ENCODE measurements at places on chromosomes 4 and X. TPM values are rescaled to one million over a fixed set of nuclear protein-coding genes. Genes with fewer than 3 reads are reported as not detected.

- H3K27me3 ChIP-seq: no peaks in the 10 kb centered on the region
- H3K36me3 ChIP-seq: no peaks in the 10 kb centered on the region
- no peak overlapping the region for H3K27ac ChIP-seq
- peaks cover 15% of the 10 kb centered on the region for H3K4me1 ChIP-seq
These were observed 36.6 kb upstream of the GPR78 start for GRCh38 chr4:8543623-8544022.

- H3K36me3 ChIP-seq: no peaks in the 10 kb centered on the region
- no peaks in the 10 kb centered on the region for H3K4me1 ChIP-seq
- H3K27me3 ChIP-seq: no peaks in the 10 kb centered on the region
- H3K4me3 ChIP-seq: no peak overlapping the region
These were observed 53.9 kb upstream of the ZNF157 start for GRCh38 chrX:47316276-47317025.

DNA sequence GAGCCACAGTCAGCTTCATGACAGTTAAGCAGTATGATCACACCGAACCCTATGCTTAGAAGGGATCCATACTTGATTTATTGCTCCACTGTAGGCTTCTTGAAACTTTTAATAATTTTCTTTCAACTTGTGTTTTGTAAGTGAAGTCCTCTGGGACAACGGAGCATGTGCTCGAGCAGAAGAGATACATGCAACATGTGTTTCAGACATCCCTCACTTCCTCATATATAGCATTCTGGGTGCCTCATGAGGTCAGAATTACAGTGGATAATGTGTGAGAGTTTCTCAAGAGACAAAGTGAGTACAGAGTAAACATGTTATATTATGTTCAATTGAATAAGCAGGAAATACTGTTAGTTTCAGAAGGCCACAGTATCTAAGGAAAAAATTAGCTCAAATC is 893.2 kb downstream of the FAT4 start:
- H3K4me3 ChIP-seq: no peak overlapping the region
- no peaks in the 10 kb centered on the region for H3K36me3 ChIP-seq
- no peak for DNase-seq
- H3K27me3 ChIP-seq: no peaks in the 10 kb centered on the region
- no peak overlapping the region for H3K27ac ChIP-seq

DNA sequence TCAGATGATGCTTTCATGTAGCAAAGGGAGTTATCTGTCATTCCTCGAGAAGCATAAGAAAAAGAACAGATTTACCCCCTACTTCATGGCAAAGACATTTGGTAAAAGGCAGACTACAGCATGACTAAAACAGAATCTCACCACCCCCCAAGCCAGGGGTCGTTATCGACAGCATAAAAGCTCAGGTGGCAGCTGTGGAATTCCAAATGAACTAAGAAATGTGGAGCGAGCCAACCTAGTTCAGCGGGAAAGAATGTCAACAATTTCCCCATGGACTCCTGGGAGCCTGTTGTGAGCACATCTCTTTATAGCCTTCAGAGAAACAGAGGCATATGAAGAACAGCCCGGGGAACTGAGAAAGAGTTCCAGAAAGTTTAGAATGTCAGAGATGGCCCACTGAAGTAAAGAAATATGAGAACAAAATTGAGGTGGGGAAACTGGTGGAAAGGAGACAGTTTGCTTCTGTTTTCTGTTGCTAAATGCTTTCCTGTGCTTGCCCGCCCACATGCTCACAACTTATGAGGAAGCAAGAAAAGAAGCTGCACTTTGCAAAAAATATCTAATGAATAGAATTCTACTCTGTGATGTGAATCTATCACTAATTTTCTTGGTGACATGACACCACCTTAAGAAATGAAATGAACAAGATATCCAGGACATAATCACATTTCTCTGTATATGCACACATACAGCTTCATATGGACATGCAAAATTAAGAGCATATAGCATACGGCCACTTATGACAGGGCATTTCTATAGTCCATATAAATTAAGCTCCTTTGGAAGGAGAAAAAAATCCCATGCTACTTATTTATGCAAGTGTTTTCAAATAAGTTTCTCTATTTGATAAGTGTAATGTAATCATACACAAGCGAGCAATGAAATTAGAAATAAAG is 135.3 kb upstream of the MID1 start:
- H3K4me3 ChIP-seq: no peak overlapping the region
- H3K4me1 ChIP-seq: no peaks in the 10 kb centered on the region
- no peak for DNase-seq
- no peak overlapping the region for H3K27ac ChIP-seq
- H3K36me3 ChIP-seq: no peaks in the 10 kb centered on the region
- no peaks in the 10 kb centered on the region for H3K27me3 ChIP-seq

DNA sequence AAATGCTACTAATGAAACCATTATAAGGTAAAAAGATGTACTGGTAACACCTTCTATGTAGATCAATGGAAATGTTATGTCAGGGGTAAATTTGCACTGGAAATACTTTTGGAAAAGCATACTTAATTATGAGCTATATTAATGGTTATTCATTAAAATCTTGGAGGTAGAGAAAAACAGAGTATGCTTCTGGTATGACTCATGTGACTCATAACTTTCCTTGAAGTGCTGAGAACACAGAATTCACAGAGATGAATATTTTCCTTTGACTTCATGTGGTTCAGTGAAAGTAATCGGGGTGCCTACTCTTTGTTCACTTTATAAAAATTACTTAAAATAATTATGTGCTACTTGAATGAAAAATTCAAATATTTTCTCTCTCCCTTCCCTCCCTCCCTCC is 254.2 kb downstream of the KCTD8 start:
- H3K4me1 ChIP-seq: no peaks in the 10 kb centered on the region
- H3K27me3 ChIP-seq: no peaks in the 10 kb centered on the region

DNA sequence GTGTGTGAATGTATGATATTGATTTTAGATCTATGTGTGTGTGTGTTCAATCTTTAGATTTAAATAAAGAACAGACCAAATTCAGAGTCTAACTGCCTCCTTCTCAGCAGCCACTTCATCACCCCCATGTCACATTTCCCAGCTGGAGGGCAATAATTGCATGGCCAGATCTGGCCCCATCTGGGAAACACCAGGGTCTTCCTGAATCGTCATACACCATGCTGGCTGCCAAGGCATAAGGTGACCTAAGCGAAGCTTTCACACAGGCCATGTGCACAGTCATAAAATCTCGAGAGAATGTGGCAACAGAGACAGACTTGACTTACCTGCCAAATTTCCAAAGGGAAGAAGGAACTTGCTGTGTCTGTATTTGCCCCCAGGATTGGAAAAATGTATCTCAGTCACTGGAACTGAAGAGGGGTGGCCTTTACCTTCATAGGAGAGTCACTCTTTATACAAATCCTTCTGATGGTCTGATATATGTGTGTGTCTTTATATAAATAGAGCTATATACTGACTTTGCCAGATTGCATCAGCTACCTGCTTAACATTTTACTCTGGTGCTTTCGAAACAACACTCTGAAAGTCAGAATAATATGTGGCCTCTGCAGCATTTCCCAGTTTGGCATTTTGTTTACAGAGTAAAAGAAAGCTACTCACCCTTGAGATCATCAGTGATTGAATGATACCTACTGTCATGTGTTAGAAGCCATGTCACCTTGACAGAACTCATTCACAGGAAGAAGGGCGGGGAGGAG is at the start of gene PLAC1:
Gene PLAC1 (minus strand): TSS at position 470 of the 758 bp plus-strand sequence. CDS start 91,789 bp downstream, outside the sequence.
- no peaks in the 10 kb centered on the region for H3K27me3 ChIP-seq
- H3K4me3 ChIP-seq: no peak within 1 kb of the TSS
- no peaks in the 10 kb centered on the region for H3K4me1 ChIP-seq
- DNase-seq: no peak

DNA sequence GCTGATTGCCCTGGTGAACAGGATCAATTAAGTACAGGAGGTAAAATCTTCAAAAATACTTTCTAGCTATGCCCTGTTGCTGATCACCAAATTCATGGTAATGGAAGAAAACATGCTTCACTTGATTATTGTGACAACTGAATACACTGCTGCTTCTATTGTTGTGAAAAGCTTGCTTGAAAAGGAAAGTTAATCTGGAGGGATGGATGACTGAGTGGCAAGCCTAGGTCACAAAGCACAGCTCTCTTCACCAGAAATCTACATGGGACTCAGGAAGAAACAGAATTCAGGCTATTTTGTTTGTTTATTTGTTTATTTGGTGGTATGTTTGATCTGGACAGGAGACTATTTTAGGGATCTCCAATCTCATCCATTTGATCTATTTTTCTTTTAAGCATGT is 182.0 kb downstream of the MGST2 start:
- no peaks in the 10 kb centered on the region for H3K27me3 ChIP-seq
- no peaks in the 10 kb centered on the region for H3K4me1 ChIP-seq
- H3K4me3 ChIP-seq: no peak overlapping the region
- no peak for DNase-seq
- H3K36me3 ChIP-seq: no peaks in the 10 kb centered on the region
- H3K27ac ChIP-seq: no peak overlapping the region

- H3K36me3 ChIP-seq: no peaks in the 10 kb centered on the region
- no peak for DNase-seq
- H3K27ac ChIP-seq: no peak overlapping the region
- no peak overlapping the region for H3K4me3 ChIP-seq
- no peaks in the 10 kb centered on the region for H3K4me1 ChIP-seq
These were observed 826.2 kb upstream of the TENM3 start for GRCh38 chr4:181416966-181417365.

GRCh38 chrX:56805399-56805798 is 76.4 kb downstream of the NBDY start:
- DNase-seq: no peak
- H3K4me3 ChIP-seq: no peak overlapping the region
- H3K36me3 ChIP-seq: no peaks in the 10 kb centered on the region
- peaks cover 23% of the 10 kb centered on the region for H3K4me1 ChIP-seq

DNA sequence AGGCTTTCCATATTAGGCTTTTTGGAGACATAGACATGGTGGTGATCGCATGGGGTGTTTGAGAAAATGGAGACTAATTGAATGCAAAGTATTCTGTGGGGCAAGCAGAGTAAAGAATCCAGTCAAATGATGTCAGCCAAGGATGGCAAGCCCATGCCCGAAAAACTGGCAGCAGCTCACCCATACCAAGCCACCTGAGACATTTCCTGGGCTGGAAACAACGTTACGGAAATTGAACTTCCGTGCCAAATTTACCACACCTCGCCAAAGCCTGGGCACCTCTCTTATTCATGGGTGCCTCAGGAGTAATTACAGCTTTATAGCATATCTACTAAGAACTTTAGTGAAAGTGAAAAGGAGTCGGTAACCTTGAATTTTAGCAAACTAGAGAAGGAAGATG is 166.4 kb downstream of the CBR4 start:
- no peak overlapping the region for H3K4me3 ChIP-seq
- H3K27ac ChIP-seq: no peak overlapping the region
- no peaks in the 10 kb centered on the region for H3K4me1 ChIP-seq
- no peak for DNase-seq
- no peaks in the 10 kb centered on the region for H3K36me3 ChIP-seq

GRCh38 chr4:165867961-165868360 is 5.1 kb upstream of the TLL1 start:
- H3K4me3 ChIP-seq: no peak overlapping the region
- H3K27me3 ChIP-seq: no peaks in the 10 kb centered on the region
- H3K36me3 ChIP-seq: no peaks in the 10 kb centered on the region
- no peaks in the 10 kb centered on the region for H3K4me1 ChIP-seq
- H3K27ac ChIP-seq: no peak overlapping the region
- DNase-seq: no peak

DNA sequence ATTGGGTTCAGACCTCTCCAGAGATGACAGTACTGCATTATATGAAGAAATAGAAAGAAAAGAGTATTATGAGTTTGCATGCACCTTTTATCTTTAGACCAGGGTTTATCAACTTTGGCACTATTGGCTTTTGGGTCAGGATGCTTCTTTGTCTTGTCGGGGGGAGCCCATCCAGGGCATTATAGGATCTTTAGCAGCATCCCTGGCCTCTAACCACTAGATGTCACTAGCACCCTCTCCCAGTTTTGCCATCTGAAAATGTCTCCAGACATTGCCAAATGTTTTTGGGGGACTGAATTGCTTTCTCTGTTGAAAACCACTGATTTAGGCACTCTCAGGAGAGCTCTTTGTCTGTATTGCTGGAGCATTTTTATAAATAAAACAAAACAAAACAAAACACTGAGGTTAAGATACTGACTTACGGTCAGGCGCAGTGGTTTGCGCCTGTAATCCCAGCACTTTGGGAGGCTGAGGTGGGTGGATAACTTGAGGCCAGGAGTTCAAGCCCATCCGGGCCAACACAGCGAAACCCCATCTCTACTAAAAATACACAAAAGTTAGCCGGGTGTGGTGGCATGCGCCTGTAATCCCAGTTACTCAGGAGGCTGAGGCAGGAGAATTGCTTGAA is 23.6 kb downstream of the CA5B start:
- DNase-seq: peak; percentile 53
- H3K27me3 ChIP-seq: no peaks in the 10 kb centered on the region
- H3K4me3 ChIP-seq: no peak overlapping the region
- peaks cover 45% of the 10 kb centered on the region for H3K4me1 ChIP-seq
- no peak overlapping the region for H3K27ac ChIP-seq

- H3K4me1 ChIP-seq: no peaks in the 10 kb centered on the region
- no peak for DNase-seq
- no peaks in the 10 kb centered on the region for H3K36me3 ChIP-seq
- H3K4me3 ChIP-seq: no peak overlapping the region
These were observed 60.0 kb downstream of the SYNPO2 start for GRCh38 chr4:118948545-118949144.

GRCh38 chrX:110050901-110051300 is 48.0 kb downstream of the TMEM164 start:
- DNase-seq: no peak
- H3K4me3 ChIP-seq: no peak overlapping the region
- H3K4me1 ChIP-seq: no peaks in the 10 kb centered on the region
- no peaks in the 10 kb centered on the region for H3K27me3 ChIP-seq

- H3K4me3 ChIP-seq: no peak overlapping the region
- no peaks in the 10 kb centered on the region for H3K27me3 ChIP-seq
- no peak overlapping the region for H3K27ac ChIP-seq
- DNase-seq: no peak
These were observed 114.2 kb downstream of the SPCS3 start for GRCh38 chr4:176433983-176434382.

GRCh38 chr4:100314057-100314456 is 123.8 kb upstream of the DDIT4L start:
- H3K4me1 ChIP-seq: no peaks in the 10 kb centered on the region
- no peaks in the 10 kb centered on the region for H3K27me3 ChIP-seq
- H3K4me3 ChIP-seq: no peak overlapping the region
- H3K36me3 ChIP-seq: no peaks in the 10 kb centered on the region
- H3K27ac ChIP-seq: no peak overlapping the region
- no peak for DNase-seq

- H3K27ac ChIP-seq: no peak overlapping the region
- DNase-seq: no peak
- no peaks in the 10 kb centered on the region for H3K27me3 ChIP-seq
- no peak overlapping the region for H3K4me3 ChIP-seq
- no peaks in the 10 kb centered on the region for H3K4me1 ChIP-seq
These were observed 67.0 kb downstream of the STK32B start for GRCh38 chr4:5118091-5118786.

Gene IRS4
- not detected for total RNA-seq

Gene FGF13
- total RNA-seq: not detected

Gene PNCK
- total RNA-seq: not detected

Gene KCNE5
- not detected for total RNA-seq

Gene S100P
- 2.1 TPM for total RNA-seq

Gene NOCT
- 1.4 TPM for total RNA-seq

Measured in CD4-positive, alpha-beta memory T cell (primary cell).